ENCODE measurements at places on chromosomes 7 and 10.

DNA sequence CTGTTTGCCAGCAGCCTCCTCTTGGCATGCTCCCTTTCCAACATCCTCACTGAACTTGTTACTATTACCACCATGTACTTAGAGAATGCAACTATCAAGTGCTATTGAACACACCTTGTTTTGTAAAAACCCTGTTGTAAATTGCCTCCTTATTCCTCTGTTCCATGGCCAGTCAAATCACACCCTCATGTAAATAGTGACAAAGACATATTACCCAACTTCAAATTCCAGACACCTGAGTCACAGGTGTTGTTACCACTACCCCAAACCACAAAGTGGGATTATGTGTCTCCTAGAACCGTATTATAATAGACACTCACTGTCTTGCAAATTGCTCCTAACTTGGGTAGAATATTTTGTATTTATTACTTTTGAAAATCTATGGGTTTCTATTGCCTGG is 263.2 kb upstream of the C7orf33 start:
- DNase-seq, result no peak

DNA sequence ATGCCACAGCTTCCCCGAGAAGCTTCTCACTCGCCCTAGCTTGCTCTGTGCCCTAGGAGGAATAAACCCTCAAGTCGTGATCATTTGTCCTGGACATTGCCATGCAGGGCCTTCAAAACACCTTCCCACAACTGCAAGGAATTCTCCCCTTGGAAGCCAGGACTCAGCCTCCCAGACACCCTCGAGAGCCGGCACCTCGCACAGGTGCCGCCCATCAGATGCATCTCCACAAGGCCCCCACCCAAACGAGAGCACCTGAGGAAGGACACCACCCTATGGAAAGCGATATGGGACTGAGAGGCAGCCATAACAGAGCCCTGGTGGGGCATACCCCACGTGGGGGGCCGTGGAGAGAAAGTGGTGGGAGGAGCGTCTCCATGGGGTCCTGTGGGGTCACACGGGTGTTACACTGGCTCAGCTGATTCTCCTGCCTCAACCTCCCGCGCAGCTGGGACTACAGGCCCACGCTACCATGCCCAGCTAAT is 77.6 kb upstream of the FOXK1 start:
- DNase-seq, result no peak

- no peak for DNase-seq
Observed at GRCh38 chr7:14639329-14639728, 263.2 kb downstream of the DGKB start.

DNA sequence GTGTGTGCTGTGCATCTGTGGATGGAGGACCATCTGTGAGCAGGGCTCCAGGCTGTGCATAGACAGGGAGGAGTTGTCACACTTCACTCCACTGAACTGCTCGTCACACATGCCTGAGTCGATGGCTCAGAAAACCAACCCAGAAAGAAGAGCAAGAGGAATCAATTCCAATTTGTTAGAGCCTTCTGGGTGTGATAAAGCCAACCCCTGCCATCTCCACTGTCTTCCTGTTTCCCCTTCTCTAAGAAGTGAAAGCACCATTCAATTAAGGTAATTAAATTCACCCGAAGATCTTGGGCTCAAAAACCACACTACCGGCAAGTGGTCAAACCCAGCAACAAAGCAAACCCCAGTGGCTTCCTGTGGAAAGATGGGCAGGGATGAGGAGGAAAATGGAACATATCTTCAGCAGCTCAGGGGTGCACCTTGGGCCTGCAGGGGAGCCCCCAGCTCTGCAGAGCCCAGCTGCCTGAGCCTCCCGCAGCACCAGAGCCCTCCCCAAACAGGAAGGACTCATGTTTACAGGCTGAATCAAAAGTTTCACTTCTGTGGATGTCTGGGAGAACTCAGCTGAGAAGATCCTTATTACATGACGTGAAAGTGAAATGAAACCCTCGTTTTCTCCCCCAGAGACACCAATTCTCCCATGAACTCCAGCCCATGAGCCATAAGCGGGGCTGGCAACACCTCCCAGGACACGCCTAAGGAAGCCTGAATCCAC is 10.9 kb downstream of the C10orf71 start:
- peak; percentile 28 for DNase-seq

GRCh38 chr10:45374350-45375052 is 485 bp downstream of the ALOX5 start:
- DNase-seq, result no peak

- no peak for DNase-seq
Observed at GRCh38 chr10:75649466-75649865, 218.0 kb downstream of the LRMDA start.

- DNase-seq, result no peak
Observed at GRCh38 chr7:45220846-45221618, 63.4 kb downstream of the RAMP3 start.

DNA sequence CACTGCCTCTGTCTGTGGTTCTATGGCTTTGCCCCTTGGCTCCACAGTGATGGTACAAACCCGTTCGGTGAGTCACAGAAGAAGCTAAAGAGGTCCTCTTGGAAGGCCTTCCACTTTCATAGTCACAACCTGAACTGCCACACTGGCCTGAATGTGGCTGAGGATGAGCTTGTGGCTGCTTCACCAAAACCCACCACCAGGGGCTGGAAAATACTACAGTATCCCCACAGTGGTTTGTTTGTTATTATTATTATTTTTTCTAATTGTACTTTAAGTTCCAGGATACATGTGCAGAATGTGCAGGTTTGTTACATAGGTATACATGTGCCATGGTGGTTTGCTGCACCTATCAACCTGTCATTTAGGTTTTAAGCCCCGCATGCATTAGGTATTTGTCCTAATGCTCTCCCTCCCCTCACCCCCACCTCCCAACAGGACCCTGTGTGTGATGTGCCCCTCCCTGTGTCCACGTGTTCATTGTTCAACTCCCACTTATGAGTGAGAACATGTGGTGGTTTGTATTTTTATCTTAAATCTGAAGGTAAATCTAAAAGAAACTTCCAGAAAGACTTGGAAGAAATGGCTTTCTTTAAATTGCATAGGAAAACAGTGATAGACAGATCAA is 160.8 kb upstream of the NPSR1 start:
- no peak for DNase-seq

GRCh38 chr7:155384751-155385150 is 73.2 kb upstream of the EN2 start:
- no peak for DNase-seq

DNA sequence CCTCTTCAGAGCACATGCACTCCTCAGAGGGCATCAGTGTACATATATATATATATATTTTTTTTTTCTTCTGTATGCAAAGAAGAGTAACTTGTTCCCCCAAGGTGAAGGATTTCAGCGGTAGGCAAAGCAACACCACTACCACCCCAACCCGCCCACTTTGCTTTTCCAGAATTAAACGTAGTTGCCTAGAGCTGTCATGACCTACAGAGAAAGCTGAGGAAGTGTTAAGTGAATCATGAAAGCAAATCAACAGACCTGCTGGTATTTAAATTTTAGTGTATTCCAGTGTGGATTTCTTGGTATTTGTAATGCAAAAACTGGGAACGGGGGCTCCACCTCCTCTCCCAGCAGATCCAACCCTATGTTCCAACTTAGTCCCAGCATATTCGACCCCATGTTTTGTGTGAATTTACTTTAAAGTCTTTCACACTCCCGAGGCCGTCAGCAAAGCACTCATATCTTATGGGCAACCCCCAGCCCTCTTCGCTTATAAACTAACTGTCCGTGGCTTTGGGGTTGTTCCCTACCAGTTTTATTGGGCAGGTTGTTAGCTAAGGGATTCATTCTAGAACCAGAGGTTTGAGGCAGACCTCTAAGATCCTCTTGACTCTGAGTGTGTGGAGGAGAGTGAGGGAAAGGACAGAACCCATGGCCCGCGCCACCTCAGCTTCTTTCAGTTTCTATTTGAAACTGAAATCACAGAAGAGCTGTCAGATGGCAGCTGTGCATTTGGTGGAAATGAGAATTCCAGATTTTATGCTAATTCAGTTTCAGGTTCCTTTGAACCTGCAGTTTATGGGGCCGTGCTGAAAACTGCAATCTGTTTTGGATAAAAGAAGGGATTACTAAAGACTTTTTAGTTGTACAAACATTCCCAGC is 450.2 kb upstream of the GALNT17 start:
- peak; percentile 45 for DNase-seq

- DNase-seq, result peak; percentile 80
Observed at GRCh38 chr10:45000752-45001380, at the start of gene ZNF22. TSS of gene ZNF22 (plus strand) at chr10:45000923. CDS start at chr10:45003369, 2,446 bp downstream.

GRCh38 chr7:17242504-17242903 is 55.9 kb upstream of the AHR start:
- no peak for DNase-seq

DNA sequence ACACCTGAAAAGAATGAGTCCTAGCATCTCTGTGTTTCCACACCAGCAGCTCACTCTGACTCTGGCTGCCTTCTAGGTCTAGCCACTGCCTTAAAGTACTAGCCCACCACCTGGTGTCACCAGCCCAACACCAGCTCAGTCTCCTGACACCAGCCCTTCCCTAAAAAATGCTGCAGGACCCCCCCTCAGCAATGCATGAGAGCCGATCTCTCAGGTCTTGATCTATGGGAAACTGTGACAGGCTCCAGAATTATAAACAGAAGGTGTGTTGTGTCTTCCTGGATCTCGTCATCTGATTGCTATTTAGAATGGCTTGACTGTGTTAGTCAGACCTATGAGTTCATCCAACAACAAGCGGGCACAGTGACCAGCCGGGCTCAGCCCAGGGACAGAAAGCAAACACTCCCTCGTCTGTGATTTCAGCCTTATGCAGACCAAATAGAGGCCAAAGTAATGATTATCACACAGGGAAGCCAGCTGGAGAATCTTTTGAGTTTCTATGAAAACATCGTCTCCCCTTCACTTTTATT is 66.6 kb downstream of the CUBN start:
- DNase-seq, result no peak

GRCh38 chr10:77686096-77686495 is 48.5 kb upstream of the KCNMA1 start:
- DNase-seq, result no peak

DNA sequence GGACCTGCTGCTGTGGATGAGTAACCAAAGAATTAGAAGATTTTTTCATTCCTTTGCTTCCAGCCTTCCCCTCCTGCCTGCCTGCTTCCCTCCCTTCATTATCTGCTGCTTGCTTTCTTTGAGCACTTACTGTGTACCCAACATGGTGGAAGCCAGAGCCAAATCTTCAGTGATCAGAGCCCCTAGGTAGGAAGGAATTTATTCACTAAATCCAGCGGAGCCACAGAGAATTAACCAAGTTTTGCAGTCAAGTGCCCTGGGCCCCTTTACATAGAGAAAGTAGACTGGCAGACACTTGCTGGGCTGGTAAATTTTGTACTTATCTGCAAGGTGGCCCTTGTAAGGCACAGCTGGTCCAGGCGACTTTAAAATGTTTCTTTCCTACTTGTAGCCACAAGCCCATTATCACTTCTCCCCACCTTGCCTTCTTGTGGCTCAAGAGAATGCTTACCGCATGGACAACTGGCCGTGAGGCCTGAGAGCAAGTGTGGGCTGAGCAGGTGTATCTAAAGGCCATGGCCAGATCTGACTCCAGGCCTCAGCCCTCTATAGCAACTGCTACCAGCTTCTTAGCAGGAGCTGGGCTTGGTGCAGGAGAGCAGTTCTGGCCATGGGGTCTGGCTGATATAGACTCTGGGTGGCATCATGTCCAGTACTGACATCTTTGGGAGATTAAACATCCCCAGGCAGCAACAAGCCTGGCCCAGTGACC is 11.1 kb downstream of the UNC5B start:
- DNase-seq, result no peak

GRCh38 chr7:90946730-90947501 is 317.3 kb upstream of the FZD1 start:
- no peak for DNase-seq

- DNase-seq, result no peak
Observed at GRCh38 chr10:69437321-69438259, 13.7 kb upstream of the TSPAN15 start.

GRCh38 chr7:21580073-21580521 is 37.3 kb downstream of the DNAH11 start:
- no peak for DNase-seq

GRCh38 chr10:124916098-124916584 is 25.8 kb upstream of the ZRANB1 start:
- DNase-seq, result no peak

DNA sequence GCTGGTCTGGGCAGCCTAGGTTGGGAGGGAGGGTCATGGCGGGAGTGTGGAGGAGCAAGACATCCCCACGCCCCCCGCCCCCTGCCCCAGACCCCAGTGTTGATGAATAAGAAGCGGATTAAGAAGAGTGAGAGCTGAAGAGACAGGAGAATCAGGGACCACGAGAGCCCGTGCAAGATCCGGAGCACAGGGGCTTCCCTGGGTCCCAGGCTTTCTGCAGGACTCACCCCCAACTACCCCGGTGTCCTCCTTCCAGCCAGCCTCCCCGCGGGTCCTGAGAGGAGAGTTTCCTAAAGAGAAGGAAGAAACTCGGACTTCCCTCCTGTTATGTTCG is 20.1 kb downstream of the GHRHR start:
- no peak for DNase-seq
